ENCODE measurements at places on chromosomes 13 and 19.
A peak's percentile ranks its signal among the peaks of the same experiment; 100 is the strongest.

DNA sequence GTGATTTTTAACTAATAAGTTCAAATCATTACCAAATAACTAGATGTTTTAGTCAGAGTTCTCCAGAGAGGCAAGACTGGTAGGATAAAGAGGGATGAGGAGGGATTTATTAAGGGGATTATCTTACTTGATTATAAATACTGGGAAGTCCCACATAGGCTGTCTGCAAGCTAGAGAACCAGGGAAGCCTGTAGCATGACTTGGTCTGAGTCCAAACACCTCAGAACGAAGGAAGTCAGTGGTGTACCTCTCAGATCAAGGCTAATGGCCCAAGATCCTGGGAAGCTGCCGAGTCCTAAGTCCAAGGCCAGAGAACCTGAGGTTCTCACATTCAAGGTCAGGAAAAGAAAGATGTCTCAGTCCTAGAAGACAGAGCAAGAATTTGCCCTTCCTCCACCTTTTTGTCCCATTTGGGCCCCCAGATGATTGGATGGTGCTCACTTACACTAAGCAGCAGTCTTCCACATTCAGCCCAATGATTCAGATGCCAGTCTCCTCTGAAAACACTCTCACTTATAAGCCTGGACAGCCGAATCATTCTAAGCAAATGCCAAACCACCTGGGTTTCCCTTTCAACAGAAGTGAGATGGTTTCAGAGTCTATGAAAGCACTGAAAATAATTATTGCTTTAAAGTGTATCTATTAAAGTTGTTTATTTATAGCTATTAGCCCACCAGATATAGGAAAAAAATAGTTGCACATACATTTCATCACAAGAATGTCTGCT, 1599.2 kb downstream of the OLFM4 start:
- DNase-seq, result no peak

- DNase-seq, result no peak
Observed at GRCh38 chr13:44365008-44365407, 8.6 kb upstream of the SERP2 start.

- DNase-seq, result no peak
Observed at GRCh38 chr19:36041831-36042230, 9.2 kb upstream of the CLIP3 start.

DNA sequence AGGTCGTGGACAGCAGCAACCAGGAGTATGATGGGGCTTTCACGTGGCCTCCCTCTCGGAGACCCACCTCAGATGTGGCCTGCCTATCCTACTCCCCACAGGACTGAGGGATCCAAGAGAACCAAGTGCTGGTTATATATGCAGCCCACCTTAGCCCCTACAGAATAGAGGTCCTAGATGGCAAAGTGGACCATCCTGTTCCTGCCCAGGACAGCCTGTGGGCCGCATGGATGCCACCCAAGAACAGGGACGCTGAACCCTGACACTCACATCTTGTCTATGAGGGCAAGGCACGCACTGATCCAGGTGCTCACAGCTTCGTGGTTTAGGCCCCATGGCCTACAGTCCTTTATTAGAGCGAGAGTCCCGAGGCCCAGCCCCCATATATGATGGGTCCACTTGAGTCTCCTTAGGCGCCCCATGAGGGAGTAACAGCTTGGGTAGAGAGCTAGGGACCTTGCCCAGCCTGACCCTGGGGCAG, 1.5 kb upstream of the SLC27A5 start:
- no peak for DNase-seq

- DNase-seq, result no peak
Observed at GRCh38 chr13:110305544-110305943, 1.4 kb downstream of the COL4A1 start.

GRCh38 chr19:29837448-29837981, 25.7 kb downstream of the CCNE1 start:
- DNase-seq, result peak; percentile 82

GRCh38 chr13:41465241-41465847, 8.0 kb downstream of the RGCC start:
- DNase-seq, result peak; percentile 84

- DNase-seq, result peak; percentile 38
Observed at GRCh38 chr19:30406220-30407067, 34.3 kb downstream of the ZNF536 start.

- no peak for DNase-seq
Observed at GRCh38 chr13:43077461-43077860, 54.1 kb downstream of the DNAJC15 start.

DNA sequence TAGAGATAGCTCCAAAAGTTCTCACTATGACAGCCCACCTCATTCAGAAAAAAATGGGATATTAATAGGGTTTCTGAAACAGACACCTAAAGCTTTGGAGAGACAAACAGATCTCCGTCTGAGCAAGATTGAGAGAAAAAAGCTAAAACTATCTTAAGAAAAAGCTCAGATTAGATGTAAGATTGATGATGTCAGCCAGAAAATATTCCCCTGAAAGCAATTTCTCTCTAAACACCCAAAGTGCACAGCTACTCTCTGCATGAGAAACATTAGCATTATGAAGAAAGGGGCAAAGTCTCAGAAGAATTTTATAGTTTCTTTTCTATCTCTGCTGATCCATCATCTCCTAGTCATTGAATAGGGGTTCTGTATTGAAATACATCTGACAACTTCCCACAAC, 148.9 kb downstream of the ZNF737 start:
- no peak for DNase-seq

GRCh38 chr13:99135591-99135990, 65.1 kb upstream of the UBAC2 start:
- DNase-seq, result no peak

- no peak for DNase-seq
Observed at GRCh38 chr13:101398920-101399319, 17.4 kb downstream of the NALCN start.

- DNase-seq, result no peak
Observed at GRCh38 chr13:113874177-113874576, 10.3 kb upstream of the GAS6 start.

DNA sequence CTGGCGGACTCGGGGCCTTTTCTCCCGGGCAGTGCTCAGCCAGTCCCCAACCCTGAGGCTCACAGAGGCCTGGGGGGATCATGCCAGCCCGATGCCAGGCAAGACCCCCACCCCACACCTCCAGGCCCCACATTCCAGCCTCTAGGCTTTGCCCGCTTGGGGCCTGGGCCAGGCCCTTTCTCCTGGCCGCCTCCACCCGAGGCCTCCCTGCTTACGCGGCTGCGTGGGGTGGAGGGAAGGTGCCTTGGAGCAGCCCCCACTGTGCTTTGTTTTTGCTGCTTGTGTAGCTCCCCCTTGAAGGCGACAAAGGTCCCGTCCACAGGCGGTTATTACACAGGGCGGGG, 38.4 kb downstream of the SMIM24 start:
- no peak for DNase-seq
